ENCODE measurements at places on chromosomes 12 and 14.

DNA sequence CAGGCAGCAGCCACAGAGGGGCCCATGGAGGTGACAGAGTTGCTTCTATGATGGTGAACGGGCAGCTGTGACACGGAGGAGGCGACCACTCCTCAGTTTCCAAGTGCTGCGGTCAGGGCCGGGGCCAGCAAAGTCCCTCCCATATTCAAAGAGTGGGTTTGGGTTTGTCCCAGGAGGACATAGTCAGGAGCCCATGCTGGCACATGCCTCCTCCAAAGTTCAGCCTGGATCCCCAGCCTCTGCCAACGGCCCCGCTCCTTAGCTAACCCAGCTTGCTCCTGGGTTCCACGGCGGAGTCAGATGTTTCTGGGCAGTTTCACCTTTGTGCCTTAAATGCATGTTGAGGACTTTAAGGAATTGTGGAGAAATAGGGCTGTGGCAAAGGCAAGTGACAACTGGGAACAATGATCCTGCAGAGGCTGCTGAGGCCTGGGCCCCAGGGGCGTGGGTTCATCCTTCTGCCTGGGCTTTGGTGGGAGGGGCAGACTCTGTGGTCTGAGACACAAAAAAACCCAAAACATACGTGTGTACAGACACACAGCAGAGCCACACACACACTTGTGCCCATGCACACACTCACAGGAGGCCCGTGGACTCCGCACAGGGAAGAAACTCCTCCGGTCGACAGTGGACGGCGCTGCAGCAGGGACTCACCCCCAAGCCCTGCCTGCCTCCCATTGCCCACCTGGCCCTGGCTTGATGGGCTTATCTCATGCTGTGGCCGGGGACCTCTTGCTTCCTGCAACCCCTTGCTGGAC is 399.4 kb downstream of the TMEM121 start:
- no peak for DNase-seq

DNA sequence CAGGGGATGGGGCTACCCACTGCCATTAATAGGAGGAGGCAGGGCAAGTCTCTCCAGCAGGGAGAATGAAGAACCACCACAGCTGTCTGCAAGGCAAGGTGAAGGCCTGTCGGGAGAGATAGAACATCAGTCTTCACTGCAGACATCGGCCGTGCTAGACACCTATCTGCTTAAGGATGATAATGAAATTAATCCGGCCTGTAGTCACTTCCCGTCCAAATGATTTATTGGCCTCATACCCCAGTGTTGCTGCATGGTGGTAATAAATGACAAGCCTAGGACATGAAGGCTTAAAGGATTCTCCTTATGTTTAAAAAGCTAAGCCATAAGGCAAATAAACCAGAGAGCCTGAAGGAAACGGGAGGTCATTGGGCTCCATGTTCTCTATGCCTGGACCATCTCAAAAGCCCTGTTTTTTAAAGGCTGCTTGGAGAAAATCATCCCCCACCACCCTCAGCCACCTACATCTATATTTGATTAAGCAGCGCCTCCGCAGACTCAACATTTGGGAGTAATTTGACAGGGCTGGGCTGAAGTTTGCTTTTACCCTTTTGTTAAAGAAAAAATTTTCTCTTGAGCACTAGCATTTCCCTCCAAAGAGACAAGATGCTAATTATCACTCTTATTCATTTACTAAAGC is 137.7 kb downstream of the PLXNC1 start:
- DNase-seq = no peak

DNA sequence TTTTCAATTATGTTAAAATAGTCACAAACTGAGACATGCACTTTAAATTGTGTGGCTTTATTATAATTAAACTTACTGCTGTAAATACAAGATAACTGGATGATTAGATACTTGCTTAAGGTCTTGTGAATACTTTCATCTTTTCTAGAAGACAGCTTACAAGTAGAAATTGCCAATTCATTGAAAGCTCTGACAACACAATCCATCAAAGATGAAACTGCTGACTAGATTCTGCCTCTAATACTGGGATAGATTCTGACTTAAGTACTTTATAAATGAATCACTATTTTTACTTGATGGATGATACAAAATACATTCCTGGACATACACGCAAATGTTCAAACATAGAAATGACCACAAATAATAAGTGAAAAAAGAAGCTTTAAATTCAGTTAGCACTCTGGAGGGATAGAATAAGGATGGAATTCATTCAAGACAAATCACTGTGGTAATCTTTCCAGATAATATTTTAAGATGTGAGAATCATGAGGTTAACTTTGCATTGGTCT is 876.8 kb downstream of the RPS29 start:
- no peak for DNase-seq

GRCh38 chr12:98896938-98897337 is 251.8 kb downstream of the APAF1 start:
- DNase-seq = no peak

DNA sequence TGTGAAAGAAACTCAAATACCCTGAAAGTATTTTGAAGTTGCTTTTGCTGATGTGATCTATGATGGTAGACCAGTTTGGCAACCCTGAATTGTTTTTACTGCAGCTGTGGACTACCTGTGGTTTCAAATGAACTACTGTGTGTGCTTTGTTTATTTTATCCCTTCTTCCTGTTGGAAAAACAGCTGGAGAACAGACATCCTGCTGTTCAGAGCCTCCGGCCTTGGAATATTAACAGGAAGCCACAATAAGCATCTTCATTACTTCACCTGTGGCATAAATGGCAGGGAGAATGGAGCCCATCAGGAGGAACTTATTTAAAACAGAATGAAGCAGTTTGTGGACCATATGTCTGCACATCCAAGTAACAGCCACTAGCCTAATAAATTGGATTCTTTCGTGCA is 104.8 kb downstream of the DUSP6 start:
- no peak for DNase-seq

GRCh38 chr12:86186449-86186848 is 69.7 kb downstream of the MGAT4C start:
- DNase-seq = no peak

DNA sequence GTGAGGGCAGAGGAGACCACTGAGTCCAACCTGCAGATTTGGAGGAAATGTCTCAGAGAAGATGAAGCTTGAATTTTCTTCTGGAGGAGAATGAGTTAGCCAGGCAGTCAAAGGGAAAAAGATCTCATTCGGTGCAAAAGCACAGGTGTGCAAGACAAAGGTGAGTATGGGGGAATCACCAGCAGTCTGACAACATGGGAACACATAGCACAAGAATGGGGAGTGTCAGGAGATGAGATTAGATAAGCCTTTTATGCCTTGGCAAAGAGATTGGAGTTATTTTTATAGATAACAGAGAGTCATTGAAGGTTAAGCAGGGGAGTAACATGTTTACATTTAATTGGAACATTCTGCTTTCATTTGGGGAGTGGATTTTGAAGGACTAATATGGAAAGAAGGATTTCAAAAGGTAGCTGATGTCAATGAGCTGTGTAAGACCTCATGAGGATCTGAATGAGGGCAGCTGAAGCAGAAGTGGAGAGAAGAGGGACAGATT is 171.3 kb upstream of the NTF3 start:
- no peak for DNase-seq

Data from GM06990 (cell line).